ENCODE measurements at places on chromosomes 3 and 15.

GRCh38 chr3:12593473-12593872 is 36.6 kb downstream of the MKRN2 start:
- DNase-seq: no peak

DNA sequence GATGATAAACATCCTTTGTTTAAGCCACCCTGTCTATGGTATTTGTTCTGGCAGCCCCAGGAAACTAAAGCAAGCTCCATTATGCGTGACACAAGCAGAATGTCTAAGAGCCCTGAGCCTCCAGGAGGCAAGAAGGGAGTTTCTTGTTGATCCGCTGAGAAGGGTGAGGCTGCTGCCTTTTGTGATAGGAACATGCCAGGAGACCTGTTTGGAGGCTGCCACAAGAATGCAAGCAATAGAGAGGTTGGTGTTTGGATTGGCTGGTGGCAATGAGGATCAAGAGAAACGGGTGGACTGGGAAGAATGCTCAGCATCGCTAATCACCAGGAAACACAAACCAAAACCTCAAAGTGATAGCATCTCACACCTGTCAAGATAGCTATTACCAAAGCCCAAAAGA is 104.8 kb downstream of the ASB7 start:
- no peak for DNase-seq

- DNase-seq: no peak
Measured at GRCh38 chr3:23389686-23390085, 186.6 kb downstream of the UBE2E2 start.

DNA sequence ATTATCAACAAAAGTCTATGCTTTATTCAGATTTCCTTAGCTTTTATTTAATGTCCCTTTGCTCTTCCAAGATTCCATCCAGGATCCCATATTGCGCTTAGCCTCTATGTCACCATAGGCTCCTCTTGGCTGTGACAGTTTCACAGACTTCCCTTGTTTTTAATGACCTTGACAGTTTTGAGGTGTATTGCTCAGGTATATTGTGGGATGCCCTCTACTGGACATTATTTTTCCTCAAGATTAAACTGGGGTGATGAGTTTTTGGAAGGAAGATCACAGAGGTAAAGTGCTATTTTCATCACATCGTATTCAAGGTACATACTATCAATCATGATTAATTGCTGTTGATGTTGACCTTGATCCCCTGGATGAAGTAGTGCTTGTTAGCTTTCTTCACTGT is 99.1 kb upstream of the SMAD3 start:
- no peak for DNase-seq

GRCh38 chr3:6468589-6468988 is 392.3 kb upstream of the GRM7 start:
- no peak for DNase-seq

GRCh38 chr3:50550079-50550736 is 17.3 kb downstream of the C3orf18 start:
- peak; percentile 35 for DNase-seq

GRCh38 chr15:57035664-57036063 is 117.2 kb downstream of the TCF12 start:
- DNase-seq: no peak

GRCh38 chr3:3798631-3799113 is 559 bp upstream of the LRRN1 start:
- no peak for DNase-seq

DNA sequence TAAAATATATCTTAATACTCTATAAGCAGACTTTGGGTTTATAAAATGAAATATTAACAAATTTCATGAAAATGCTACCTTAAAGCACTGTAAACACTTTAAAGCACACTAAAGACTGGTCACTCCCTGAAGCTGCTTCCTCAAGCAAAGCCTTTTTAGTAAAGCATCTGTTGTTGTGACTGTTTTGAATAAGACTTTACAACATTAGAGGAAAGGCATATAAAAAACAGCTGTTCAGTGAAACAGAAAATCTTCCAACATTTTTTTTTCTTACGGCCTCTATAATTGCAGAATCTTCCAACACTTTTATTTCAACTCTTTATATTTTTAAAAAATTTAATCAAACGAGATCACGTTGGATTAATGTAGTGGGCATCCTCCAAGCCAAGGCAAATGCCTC is 48.1 kb downstream of the GRK7 start:
- no peak for DNase-seq

GRCh38 chr3:2847062-2847841 is 262.9 kb downstream of the IL5RA start:
- DNase-seq: no peak

DNA sequence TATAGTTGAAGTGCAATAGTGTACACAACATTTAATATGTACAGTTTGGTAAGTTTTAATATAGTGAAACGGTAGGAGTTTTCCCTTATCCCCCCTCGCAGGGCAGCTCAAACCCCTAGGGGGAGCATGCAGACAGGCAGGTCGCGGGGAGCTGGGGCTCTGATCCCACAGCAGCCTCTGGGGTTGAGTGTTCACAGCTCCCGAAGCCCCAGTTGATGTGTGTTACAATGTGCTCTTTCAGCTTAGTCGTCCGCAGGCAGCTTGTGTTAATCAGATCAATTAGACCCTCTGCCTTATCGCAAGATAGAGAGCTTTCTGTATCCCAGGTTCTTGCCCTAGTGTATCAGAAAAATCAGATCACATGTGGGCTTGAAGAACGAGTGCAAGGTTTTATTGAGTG is 143.1 kb upstream of the CHRNA7 start:
- DNase-seq: no peak

- no peak for DNase-seq
Measured at GRCh38 chr3:37229740-37230139, 55.4 kb upstream of the LRRFIP2 start.

DNA sequence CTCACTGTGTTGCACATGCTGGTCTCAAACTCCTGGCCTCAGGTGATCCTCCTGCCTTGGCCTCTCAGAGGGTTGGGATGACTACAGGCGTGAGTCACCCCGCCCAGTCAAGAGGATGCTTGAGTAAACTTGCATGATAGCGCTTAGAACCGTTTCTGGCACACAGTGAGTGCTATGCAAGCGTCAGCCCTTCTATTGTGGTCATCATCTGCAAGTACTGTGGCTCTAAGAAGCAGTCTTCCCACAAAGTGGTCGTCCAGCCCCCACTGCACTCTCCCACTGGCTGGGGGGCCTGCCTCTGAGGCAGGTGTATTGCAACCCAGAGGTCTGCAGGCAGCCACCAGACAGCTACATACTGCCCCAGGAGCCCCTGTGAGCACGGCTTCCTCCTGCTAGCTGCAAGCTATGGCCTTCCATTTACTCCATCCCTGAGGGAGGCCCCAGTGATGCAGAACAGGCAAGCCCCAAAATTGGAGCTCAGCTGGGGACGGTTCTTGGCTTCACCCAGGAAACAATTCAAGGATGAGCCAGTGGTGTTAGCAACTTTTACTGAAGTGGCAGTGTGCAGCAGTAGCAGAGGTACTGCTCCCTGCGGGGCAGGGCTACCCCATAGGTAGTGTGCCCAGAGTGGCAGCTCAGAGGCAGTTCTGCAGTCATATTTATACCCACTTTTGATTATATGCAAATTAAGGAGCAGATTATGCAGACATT is 95.4 kb downstream of the LSM3 start:
- DNase-seq: no peak

- DNase-seq: no peak
Measured at GRCh38 chr3:131957980-131958379, 76.8 kb downstream of the CPNE4 start.

GRCh38 chr3:141355242-141355641 is 13.1 kb upstream of the ZBTB38 start:
- DNase-seq: no peak

Data from fibroblast of skin of abdomen (primary cell).